NCI-H446 (cell line): ENCODE measurements at places on chromosomes 16 and 17.

DNA sequence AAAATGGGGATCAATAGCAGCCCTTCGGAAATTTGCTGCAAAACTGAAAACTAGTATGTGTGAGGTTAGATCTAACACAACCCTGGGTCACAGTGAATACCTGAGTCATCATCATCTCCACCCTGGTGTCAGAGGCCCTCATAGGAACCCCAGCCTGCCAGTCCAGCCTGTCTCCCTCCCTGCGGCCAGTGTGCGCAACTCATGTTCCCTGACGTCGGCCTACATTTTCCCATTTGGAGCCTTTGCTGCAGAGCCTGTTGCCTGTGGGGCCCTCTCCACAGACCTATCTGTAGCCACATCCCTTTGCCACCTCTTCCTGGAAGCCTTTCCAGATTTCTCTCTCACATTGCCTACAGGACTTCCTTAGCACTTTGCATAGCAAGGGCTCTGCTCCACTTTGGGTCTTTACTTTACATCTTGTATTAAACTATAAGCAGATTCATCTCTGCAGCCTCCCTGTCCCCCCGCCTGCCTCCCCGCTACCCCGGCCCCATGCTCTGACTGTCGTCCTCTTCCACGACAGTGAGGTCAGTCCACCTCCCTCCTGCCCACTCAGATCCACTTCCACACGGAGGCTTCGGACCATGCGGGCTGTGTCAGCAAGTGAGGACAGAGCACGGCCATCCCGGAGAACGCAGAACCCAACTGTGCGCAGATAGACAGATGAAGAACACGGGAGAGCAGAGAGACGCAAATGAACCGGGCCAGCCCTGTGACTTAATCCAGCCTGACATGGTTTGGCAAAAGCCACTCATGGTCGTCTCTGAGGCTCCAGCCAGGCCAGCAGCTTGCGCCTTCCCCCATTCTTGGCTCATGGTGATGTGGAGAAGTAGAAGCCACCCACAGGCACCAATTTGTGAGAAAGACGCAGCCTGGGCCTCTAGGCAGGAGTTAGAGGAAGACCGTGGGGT is 31.0 kb downstream of the NGFR start:
- DNase-seq = peak; percentile 22

DNA sequence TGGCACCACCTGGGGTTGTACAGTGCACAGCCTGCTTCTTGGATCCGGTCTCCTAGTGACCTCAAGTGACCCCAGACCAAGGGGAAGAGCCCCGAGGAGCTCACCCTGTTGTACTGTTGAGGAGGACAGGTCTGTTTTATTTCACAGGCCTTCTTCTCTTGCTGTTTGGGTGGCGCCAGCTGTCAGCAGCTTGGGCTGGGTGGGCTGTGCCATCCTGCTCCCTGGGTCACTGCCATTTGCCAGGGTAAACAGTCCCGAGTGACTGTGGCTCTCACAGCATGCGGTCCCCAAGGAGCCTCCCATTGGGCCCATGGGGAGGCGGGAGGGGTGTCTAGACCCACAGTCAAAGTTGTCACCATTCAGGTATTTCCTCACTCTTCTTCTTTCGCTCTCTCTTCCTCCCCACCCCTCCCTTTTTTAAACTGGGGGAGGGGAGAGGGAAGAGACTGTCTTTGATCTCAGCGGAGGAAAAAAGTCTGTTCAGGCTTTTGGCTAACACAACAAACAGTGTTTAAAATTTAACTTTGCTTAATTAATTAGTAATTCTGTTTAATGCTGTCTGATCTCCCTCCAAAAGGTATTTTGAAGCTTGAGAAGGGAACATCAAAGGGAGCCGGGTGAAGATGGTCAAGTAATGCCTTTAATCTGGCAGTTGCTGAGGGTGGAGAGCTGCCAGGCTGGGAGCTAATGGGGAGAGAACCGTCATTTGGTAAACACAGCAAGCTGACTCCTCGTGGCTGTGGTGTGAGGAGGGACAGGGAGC is 64.0 kb downstream of the SNX20 start:
- DNase-seq = peak; percentile 17

DNA sequence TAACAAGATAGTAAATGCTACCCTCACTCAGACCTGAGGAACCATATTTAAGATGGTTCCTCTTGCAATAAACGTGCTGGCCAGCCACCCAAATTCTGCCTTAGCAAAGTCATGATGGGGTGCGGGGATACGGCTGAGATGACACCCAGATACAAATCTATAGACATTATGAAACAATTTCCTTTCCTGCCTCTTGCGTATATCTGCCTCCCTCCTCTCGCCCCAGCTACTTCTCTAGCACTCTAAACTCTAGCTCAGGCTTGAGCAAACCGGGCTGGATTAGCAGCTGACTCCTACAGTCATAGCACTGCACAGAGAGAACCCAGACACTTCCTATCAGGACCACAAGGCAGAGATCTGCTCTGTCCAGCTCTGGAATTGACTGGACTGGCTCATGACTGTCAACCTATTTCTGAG is 22.3 kb downstream of the CD300LF start:
- DNase-seq = no peak

- no peak for DNase-seq
These were observed 72.4 kb downstream of the NOG start for GRCh38 chr17:56665864-56666263.

- DNase-seq = no peak
These were observed 538.7 kb upstream of the HSBP1 start for GRCh38 chr16:83269048-83269447.

- no peak for DNase-seq
These were observed 8.0 kb upstream of the SPNS2 start for GRCh38 chr17:4490637-4491061.

DNA sequence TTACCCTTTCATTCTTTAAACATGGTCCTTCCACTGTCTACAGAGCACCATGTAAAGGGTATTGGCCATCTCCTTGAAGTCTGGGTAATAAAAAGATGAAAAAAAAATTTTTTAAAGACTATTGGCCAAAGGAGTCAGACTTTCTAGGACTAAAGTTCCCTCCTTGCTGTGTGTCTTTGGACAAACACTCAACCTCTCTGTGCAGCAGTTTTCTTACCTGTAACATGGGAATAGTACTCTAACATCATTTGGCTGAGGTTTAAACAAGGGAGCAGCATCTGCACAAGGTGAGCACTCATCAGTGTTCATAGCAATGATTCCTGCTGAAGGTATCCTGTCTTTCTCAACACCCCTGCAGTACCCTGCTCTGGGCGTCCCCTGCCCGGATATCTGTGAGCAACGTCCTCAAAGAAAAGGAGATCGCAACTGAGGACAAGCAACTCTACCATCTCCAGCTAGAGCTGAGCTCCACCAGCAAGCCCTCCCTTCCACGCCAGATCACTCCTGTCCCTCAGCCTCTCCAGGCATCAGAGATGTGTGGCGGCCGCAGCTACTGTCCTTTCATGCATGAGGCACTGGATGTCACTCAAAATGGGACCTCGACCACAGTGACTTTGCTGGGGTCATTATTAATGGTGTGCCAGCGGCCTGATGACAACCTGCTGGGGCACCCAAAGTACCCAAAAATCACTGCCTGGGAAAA is 29.5 kb upstream of the RPH3AL start:
- no peak for DNase-seq

DNA sequence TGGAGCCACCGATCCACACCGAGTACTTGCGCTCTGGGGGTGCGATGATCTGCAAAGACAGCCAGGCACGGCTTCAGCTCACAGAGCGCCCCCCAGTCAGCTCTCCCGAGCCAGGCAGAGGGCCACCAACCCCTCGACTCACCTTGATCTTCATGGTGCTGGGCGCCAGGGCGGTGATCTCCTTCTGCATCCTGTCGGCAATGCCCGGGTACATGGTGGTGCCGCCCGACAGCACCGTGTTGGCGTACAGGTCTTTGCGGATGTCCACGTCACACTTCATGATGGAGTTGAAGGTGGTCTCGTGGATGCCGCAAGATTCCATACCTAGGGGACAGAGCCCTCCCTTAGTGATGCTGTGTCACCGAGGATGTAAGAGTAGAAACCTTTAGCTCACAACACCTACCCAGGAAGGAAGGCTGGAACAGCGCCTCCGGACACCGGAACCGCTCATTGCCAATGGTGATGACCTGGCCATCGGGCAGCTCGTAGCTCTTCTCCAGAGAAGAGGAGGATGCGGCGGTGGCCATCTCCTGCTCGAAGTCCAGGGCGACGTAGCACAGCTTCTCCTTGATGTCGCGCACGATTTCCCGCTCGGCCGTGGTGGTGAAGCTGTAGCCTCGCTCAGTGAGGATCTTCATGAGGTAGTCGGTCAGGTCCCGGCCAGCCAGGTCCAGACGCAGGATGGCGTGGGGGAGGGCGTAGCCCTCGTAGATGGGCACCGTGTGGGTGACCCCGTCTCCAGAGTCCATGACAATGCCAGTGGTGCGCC is 1.6 kb downstream of the ACTG1 start:
- no peak for DNase-seq

- DNase-seq = no peak
These were observed 5.4 kb downstream of the MYO1C start for GRCh38 chr17:1486802-1487695.

DNA sequence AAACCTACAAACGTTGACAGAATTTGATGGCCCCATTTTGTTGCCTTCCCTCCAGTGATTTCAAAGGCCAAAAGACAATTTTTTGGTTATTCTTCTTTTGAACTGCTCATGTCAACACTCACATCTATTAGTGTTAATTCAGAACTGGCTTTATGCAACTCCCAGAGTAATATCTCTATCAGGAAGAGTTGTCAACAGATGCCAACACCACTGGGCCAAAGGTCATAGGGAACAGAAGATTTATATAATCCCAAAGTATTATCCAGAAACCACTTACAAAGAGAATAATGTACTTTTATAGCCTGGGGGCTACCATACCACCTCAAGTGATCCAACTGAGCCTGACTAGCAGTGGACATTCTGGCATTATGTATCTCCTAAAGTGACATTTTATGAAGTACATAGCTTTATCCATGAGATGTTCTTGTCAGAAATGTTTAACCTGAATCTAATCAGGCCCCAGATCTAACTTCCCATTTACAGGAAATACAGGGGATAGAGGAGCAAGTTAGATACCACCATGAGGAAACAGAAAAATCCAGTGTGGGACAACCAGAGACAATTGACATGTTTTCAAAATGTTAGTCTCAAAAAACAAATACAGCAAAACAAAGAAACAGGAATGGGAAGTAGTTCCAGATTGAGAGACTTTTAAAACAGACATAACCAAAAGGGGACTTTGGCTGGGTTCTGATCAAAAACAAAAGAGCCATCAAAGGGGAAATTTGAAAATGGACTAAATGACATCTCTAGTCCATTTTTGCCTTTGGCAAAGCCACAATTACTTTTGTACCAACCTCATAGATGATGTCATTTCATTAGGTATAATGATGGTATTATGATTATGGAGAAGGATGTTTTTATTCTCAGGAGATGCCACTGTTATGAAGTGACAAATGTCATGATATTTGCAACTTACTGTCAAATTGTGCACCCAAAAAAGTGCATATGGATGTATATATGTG is 18.5 kb downstream of the FAM117A start:
- no peak for DNase-seq

GRCh38 chr16:20301840-20302239 is 25.5 kb downstream of the GP2 start:
- DNase-seq = no peak

DNA sequence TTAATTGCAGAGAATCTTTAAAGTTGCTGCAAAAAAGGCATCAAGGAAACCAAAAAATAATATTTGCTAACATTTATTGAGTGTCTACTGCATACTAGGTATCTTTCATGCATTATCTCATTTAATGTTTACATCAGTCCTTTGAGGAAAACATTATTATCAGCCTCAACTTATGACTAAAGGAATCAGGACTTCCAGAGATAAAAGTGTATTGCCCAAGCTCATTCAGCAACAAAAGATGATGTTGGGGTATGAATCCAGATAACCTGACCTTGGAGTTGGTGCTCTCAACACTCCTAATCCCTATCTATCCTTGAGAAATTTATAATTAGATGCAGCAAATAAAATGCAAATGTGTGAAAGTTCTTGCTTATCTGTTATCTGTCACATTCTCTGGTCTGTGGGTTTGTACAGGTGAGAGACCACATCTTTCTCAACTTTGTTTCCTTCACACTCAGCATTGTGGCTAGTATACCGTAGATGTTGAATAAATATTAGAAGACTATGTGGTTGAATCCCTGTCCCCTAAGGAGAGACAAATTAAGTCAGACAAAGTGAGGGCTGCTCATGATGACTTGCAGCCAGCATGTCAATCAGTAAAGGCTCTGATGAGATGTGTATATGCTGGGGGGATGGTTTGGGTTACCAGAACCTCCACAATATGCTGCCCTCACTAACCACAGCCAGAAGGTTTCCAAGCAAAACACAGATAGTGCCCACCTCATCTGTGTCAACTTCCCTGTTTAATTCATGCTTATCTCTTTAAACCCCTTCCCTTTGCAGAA is 82.6 kb downstream of the NOG start:
- no peak for DNase-seq

DNA sequence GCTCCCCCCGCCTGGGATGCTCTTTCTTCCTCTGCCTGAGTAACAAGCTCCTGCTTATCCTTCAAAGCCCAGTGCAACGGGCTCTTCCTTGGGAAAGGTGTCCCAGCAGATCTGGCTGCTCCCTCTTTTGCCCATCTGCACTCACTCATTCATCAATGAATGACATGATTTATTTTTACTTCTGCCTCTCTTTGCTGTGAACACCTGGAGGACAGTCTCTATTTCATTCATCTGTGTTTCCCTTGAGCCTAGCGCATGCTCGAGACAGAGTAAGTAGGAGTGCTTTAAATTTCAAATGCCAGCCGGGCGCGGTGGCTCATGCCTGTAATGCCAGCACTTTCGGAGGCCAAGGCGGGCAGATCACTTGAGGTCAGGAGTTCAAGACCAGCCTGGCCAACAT is 22.0 kb upstream of the GINS2 start:
- no peak for DNase-seq

GRCh38 chr17:7260651-7261378 is 1.5 kb downstream of the CLDN7 start:
- DNase-seq = no peak

GRCh38 chr16:79452671-79453070 is 147.9 kb downstream of the MAF start:
- DNase-seq = no peak

DNA sequence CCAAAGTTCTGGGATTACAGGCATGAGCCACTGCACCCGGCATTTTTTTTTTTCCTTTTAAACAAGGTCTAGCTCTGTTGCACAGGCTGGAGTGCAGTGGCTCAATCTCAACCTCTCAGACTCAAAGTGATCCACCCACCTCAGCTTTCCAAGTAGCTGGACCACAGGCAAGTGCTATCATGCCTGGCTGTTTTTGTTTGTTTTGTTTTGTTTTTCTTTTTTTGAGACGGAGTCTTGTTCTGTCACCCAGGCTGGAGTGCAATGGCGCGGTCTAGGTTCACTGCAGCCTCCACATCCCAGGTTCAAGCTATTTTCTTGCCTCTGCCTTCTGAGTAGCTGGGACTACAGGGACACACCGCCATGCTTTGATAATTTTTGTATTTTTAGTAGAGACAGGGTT is 19.1 kb upstream of the ZC3H7A start:
- no peak for DNase-seq
